Activated CD4-positive, alpha-beta T cell treated with anti-CD3 and anti-CD28 coated beads, Interleukin-2, amount 10 ng/mL, durations not matched to agents 24 days and 14 days (primary cell): ENCODE measurements at places on chromosomes 16 and 17. TPM values are rescaled to one million over a fixed set of nuclear protein-coding genes. Genes with fewer than 3 reads are reported as not detected.
A peak's percentile ranks its signal among the peaks of the same experiment; 100 is the strongest.

The ZNF385C gene
- 0.16 TPM in 1 of 2 replicates, not detected in the other for total RNA-seq

The SUPT4H1 gene
- total RNA-seq, result 139 and 143 TPM in 2 replicates

The CCR7 gene
- 217 and 220 TPM in 2 replicates for total RNA-seq

DNA sequence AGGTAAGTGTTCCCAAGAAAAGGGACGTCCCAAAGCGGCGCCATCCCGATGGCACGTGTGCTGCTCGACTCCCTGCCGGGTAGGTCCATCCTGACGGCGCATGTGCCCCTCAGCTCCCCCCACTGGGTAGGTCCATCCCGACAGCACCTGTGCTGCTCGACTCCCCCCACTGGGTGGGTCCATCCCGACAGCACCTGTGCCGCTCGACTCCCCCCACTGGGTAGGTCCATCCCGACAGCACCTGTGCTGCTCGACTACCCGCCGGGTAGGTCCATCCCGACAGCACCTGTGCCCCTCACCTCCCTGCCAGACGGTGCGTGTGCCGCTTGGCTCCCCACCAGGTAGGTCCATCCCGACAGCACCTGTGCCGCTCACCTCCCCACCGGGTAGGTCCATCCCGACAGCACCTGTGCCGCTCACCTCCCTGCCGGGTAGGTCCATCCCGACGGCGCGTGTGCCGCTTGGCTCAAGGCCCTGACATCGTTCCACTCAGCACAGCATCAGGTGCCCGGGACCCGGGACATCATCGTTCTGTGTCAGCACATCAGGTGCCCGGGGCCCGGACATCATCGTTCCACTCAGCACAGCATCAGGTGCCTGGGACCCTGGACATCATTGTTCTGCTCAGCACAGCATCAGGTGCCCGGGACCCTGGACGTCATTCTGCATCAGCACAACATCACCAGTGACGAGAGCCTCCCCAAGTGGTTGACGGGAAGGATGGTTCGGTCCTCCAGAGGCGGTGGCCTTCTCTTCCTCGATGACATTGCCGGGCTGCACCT, 5.7 kb upstream of the FN3K start:
- H3K4me3 ChIP-seq, result no peak overlapping the region
- DNase-seq, result no peak
- no peaks in the 10 kb centered on the region for H3K27me3 ChIP-seq

GRCh38 chr16:21268236-21268635, 9.9 kb downstream of the CRYM start:
- H3K4me1 ChIP-seq, result no peaks in the 10 kb centered on the region
- no peak overlapping the region for H3K27ac ChIP-seq
- H3K36me3 ChIP-seq, result no peaks in the 10 kb centered on the region
- no peak overlapping the region for H3K4me3 ChIP-seq
- peaks cover 12% of the 10 kb centered on the region for H3K27me3 ChIP-seq
- DNase-seq, result no peak

GRCh38 chr17:16171613-16172012, 43.7 kb downstream of the NCOR1 start:
- H3K27me3 ChIP-seq, result no peaks in the 10 kb centered on the region
- H3K4me1 ChIP-seq, result peaks cover 11% of the 10 kb centered on the region
- no peak overlapping the region for H3K27ac ChIP-seq
- DNase-seq, result no peak
- no peak overlapping the region for H3K4me3 ChIP-seq
- peaks cover 32% of the 10 kb centered on the region for H3K36me3 ChIP-seq

GRCh38 chr16:69325784-69326171, 4.6 kb downstream of the PDF start:
- H3K27me3 ChIP-seq, result no peaks in the 10 kb centered on the region
- peaks cover 58% of the 10 kb centered on the region for H3K36me3 ChIP-seq
- no peak for DNase-seq
- peaks cover 33% of the 10 kb centered on the region for H3K4me1 ChIP-seq
- no peak overlapping the region for H3K4me3 ChIP-seq

DNA sequence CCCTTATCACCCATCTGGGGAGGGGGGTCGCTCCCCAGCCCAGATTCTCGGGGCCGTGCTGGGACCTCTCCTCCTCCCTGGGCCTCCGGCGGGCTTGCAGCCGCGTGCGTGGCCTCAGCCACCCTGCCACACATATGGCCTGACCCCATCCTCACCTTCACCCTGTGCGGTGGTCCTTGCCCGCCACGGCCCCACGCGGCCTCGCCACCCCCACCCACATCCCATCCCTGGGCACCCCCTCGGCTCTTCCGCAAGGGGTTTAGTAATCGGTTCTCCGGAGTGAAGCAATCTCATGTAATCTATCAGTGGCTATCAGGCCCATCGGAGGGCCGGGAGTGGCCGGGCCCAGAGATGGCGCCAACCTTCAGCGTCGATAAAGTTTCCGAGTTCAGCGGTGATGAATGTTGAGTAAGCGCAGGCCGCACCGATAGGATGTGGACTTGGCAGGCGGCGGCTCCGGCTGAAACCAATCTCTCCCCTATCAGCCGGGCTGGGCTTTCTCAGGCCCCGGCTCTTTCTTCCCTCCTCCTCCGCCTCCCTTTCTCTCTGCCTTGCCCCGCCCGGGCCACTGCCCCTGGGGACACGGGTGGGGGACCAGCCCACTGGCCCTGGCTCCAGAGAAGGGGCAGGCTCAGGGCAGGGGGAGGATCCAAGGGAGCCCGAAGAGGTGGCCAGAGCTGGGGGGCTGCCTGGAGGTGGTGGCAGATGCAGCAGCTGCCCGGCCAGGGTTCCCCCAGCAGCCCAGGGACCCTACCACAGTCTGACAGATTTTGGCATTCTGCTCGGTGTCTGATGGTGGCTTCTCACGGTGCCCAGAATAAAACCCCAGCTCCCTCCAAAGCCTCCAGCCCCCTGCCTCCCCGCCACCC, 20.8 kb downstream of the ZFPM1 start:
- peaks cover 24% of the 10 kb centered on the region for H3K4me1 ChIP-seq
- H3K36me3 ChIP-seq, result no peaks in the 10 kb centered on the region
- H3K27me3 ChIP-seq, result no peaks in the 10 kb centered on the region
- no peak for DNase-seq
- H3K27ac ChIP-seq, result no peak overlapping the region
- no peak overlapping the region for H3K4me3 ChIP-seq

- H3K27me3 ChIP-seq, result no peaks in the 10 kb centered on the region
- H3K4me3 ChIP-seq, result no peak overlapping the region
- H3K4me1 ChIP-seq, result no peaks in the 10 kb centered on the region
- H3K27ac ChIP-seq, result no peak overlapping the region
- no peak for DNase-seq
Observed at GRCh38 chr16:58960484-58960883, 226.4 kb upstream of the GOT2 start.

GRCh38 chr17:57158325-57158724, 73.3 kb downstream of the AKAP1 start:
- peaks cover 7% of the 10 kb centered on the region for H3K27me3 ChIP-seq
- no peaks in the 10 kb centered on the region for H3K4me1 ChIP-seq
- DNase-seq, result no peak
- no peak overlapping the region for H3K4me3 ChIP-seq
- H3K36me3 ChIP-seq, result no peaks in the 10 kb centered on the region
- H3K27ac ChIP-seq, result no peak overlapping the region

- peaks cover 21% of the 10 kb centered on the region for H3K4me1 ChIP-seq
- H3K4me3 ChIP-seq, result no peak overlapping the region
- peak overlapping the region; percentile 21 for H3K27ac ChIP-seq
- no peak for DNase-seq
Observed at GRCh38 chr17:8918807-8919465, 46.6 kb downstream of the PIK3R5 start.

DNA sequence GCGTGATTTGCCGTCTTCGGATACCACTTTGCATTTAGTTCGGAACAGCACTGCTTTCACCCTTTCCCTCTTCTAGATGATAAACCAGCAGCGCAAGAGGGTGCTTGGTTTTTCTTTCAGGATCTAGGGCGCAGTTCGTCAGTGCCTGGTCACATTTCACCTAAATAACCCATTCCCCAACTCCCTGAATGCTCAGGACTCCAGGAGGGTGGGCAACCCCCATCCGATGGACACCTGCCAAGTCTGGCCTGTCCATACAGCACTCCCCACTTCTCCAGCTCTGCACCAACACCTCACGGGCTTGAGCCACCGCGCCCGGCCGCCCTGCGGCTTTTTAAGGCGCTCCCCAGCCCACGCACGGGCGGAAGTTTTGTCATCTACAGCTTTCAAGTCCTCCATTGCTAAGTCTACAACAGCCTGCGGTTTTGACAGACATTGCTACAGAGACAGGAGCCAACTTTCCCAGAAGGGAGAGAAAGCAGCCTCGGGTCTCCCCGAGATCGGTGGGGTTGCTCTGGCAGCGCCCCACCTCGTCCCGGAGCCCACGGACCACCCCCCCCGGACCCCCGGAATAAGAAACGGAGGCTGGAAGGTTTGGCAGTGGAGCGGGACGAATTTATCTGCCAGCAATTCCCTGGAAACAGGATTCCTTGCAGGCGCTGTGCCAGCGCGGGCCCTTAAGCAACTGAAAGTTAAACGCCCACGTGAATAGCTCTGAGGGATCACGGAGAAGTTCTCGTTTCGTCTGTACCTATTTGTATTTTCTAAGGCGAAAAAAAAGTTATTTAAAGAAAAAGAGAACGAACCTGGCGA, 38.6 kb upstream of the SLFN13 start:
- peak; percentile 91 for DNase-seq
- H3K36me3 ChIP-seq, result peaks cover 81% of the 10 kb centered on the region
- peak overlapping the region; percentile 92 for H3K4me3 ChIP-seq
- peaks cover 57% of the 10 kb centered on the region for H3K4me1 ChIP-seq
- no peaks in the 10 kb centered on the region for H3K27me3 ChIP-seq

DNA sequence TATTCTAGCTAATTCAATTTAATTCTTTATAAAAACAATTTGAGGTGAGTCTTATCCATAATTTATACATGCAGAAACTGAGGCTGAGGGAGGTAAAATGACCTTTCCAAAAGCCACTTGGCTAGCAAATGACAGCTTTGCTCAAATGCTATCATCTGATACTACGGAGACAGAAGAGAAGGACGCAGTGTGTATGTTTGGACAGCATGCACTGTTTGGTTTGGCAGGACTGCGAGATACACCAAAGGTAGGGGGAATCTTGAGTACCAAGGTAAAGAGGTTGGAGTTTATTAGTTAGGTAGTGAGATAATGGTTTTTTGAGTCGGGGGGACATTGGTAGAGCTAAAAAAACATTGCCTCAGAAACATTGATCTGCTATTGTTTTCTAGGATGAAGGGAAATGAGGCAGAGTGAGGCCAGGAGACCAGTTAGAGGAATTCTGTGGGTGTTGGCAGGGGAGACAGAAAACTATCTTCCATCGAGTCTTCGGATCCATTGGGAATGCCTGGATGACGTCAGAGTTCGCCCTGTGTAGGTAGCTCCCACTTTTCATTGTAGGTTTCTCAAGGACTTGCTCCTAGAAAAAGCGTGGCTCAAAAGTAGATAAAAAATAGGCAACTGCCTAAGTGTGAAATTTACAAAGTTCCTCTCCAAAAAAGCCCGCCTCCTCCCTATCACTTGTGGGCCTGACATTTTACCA, 2.5 kb upstream of the HS3ST4 start:
- H3K27me3 ChIP-seq, result peaks cover 37% of the 10 kb centered on the region
- no peaks in the 10 kb centered on the region for H3K4me1 ChIP-seq
- no peak overlapping the region for H3K4me3 ChIP-seq
- no peak for DNase-seq
